Mammary epithelial cell (primary cell): ENCODE measurements at places on chromosomes 16 and 17.

DNA sequence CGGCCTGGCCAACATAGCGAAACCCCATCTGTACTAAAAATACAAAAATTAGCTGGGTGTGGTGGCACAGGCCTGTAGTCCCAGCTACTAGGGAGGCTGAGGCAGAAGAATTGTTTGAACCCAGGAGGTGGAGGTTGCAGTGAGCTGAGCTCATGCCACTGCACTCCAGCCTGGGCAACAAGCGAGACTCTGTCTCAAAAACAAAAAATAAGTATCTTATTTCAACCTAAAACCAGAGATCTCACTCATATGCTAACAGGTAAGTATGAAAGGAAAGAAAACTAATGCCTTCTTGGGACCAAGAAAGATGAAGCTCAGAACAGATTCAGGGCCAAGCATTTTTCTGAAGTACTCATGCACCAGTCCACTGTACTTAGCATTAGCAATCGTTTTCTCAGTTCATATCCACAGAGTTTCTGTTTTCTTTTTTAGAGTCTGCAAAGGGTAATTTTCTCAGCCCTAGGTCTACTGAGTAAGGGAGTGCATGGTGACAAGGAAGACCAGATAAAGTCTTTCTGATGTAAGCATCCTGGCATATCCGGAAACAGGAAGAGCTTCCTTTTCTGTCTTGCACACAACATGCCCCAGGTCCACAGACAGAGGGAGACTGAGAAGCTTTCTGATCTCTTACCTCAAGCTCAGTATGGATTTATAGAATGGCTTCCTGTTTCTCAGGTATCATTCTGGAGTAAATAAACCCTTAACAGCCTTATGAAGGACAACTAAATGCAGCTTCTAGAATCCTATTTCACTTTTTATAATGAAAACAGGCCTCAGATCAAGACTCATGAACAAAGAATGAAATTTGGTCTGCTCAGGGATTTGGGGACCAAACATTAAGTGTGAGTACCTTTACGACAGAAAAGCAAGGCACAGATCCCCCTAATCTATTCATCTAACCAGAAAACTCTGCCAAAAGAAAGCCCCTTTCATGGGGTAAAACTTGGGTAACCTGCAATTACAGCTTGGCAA, 38.7 kb upstream of the FOXJ1 start:
- no peak for DNase-seq

GRCh38 chr17:62753562-62753961, 54.6 kb downstream of the MARCHF10 start:
- DNase-seq = no peak

DNA sequence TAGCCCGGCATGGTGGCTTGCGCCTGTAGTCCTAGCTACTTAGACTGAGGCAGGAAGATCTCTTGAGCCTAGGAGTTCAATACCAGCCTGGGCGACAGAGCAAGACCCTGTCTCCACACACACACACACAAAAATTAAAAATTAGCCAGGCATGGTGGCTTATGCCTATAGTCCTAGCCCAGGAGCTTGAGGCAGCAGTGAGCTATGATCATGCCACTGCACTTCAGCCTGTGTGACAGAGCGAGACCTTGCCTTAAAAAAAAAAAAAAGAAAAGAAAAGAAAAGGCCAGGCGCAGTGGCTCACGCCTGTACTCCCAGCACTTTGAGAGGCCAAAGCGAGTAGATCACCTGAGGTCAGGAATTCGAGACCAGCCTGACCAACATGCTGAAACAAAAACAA, 23.9 kb downstream of the C17orf75 start:
- no peak for DNase-seq

DNA sequence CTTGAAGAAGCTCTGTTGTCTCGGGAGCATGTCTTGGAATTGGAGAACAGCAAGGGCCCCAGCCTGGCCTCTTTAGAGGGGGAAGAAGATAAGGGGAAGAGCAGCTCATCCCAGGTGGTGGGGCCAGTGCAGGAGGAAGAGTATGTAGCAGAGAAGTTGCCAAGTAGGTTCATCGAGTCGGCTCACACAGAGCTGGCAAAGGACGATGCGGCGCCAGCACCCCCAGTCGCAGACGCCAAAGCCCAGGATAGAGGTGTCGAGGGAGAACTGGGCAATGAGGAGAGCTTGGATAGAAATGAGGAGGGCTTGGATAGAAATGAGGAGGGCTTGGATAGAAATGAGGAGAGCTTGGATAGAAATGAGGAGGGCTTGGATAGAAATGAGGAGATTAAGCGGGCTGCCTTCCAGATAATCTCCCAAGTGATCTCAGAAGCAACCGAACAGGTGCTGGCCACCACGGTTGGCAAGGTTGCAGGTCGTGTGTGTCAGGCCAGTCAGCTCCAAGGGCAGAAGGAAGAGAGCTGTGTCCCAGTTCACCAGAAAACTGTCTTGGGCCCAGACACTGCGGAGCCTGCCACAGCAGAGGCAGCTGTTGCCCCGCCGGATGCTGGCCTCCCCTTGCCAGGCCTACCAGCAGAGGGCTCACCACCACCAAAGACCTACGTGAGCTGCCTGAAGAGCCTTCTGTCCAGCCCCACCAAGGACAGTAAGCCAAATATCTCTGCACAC, 21.2 kb downstream of the AKAP1 start:
- no peak for DNase-seq

- DNase-seq = no peak
Observed at GRCh38 chr16:30399435-30400186, 4.4 kb downstream of the ZNF48 start.

DNA sequence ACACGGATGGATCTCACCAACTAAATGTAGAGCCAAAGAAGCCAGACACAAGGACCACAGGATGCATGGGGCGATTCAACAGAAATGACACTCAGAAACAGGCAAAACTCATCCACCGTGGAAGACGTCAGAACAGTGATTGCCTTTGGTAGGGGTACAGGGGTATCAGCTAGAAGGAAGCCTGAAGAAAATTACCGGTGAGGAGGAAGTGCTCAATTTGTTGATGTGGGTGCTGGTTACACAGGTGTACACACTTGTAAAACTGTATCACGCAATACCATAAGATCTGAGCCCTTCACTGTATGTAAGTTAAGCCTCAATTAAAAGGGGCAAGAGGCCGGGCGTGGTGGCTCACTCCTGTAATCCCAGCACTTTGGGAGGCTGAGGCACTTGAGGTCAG, 226.1 kb downstream of the C16orf78 start:
- DNase-seq = no peak

DNA sequence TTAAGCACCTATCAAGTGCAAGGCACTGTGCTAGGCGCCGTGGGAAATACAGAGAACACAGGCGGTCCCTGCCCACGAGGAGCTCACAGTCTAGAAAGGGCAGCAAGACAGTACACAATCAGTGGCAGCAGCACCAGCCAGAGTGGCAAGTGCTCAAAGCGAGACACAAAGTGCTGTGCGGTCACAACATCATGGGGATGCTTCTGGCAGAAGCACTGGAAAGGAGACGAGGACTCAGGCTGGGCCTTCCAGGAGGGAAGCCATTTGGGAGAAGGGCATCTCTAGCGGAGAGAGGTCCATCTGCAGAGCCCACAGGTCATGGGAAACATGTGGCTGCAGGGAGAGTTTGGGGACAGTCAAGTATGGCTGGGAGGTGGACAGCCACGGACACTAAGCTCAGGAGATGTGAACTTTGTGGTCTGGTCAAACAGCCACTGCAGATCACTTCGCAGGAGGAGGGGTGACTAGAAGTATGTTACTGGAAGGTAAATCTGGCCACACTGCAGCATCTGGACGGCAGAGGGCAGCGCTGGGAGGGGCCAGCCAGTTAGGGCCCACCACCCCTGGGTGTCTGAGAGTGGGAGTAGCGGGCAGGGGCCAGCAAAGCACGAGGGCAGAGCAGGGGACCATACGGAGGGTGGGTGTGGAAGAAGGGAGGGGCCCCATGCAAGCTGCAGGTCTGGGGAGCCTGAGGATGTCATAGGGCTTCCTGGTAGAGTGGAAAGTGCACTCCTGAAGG, 71.1 kb downstream of the N4BP1 start:
- no peak for DNase-seq

- DNase-seq = peak; percentile 30
Observed at GRCh38 chr17:70636517-70637133, 467.3 kb downstream of the KCNJ2 start.

- peak; percentile 76 for DNase-seq
Observed at GRCh38 chr17:9645851-9646545, 681 bp downstream of the USP43 start.

- DNase-seq = no peak
Observed at GRCh38 chr17:49587366-49588073, 11.8 kb downstream of the NXPH3 start.

GRCh38 chr17:34840750-34841149, 120.5 kb downstream of the CCT6B start:
- DNase-seq = no peak

DNA sequence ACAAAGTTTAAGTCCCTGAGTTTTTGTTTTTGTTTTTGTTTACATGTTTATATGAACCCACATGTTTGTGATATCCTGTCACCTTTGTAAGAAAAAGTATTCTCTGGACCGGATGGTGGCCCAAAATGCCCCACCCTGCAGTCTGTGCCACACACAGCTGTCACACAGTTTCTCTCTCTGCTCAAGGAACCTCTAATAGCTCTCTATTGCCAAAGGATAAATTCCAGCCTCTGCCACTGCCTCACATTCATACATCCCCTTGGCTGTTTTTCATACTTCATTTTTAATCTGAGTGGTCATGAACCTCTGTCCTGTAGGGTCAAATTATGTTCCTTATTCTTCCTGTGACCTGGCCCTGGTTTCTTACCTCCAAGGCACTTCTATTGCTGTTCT, 520.3 kb upstream of the CDH5 start:
- DNase-seq = no peak

GRCh38 chr17:73324160-73324475, 12.3 kb upstream of the CDC42EP4 start:
- peak; percentile 78 for DNase-seq

- DNase-seq = no peak
Observed at GRCh38 chr17:47870056-47870455, 19.1 kb upstream of the SP6 start.

DNA sequence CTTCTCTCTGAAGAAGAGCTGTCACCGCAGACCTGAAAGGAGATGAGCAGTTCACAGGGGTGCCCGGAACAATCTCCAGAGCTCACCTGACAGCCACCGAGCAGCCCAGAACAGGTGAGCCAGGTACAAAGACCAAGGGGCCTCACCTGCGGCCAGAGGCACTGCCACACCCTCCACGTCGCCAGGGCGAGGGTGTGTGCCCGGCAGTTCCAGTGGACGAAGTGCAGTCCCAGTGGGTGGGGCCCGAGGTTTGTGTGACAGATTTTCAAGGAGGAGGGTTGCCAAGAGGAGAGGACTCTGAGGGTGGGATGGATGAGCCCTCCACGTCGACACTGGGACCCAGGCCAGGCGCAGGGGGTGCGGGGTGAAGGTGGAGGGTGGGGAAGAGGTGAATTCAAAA, 61.7 kb downstream of the SMPD3 start:
- no peak for DNase-seq

- no peak for DNase-seq
Observed at GRCh38 chr17:62615503-62615902, 12.0 kb upstream of the MRC2 start.

GRCh38 chr17:49995055-49995738, at the start of gene DLX3:
Gene DLX3, minus strand, starts transcription at chr17:49995224. Its CDS starts 226 bp downstream, at chr17:49994998.
- peak; percentile 73 for DNase-seq

GRCh38 chr17:66107731-66108130, 84.2 kb downstream of the CEP112 start:
- no peak for DNase-seq

DNA sequence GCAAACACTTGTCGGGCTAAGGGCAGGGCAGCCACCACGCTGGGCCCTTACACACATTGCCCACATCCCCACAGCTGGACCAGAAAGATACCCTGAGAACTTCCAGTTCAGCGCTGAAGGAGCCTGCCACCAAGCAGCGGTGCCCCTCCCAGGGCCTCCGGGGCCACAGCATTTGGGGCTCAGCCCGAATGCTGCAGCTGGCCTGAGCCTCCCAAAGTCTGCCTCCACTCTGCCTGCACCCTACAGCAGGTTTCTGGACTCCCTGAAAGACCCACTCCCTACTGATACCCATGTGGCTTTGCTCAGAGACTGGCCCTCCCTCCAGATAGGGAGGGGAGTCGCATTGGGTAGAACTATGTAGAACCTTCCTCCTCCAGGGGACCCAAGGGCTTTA, 1.5 kb downstream of the MCRIP1 start:
- no peak for DNase-seq

- DNase-seq = peak; percentile 97
Observed at GRCh38 chr16:75483222-75483621, 12.0 kb downstream of the CHST6 start.

DNA sequence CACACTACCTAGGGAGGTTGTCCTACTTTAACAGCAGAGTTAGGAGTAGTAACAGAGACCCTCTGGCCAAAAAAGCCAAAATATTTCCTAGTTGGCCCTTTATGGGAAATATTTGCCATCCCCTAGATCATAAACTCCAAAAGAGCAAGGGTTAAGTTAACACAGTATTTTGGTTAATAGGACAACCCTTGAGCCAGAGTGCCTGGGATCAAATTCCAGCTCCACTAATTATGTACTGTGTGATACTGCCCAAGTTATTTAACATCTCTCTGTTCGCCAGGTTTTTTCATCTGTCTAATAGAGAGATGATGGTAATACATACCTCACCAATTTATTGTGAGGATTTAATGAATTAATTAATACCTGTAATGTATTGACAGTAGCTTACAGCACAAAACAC, 767.4 kb downstream of the KCNJ2 start:
- no peak for DNase-seq

DNA sequence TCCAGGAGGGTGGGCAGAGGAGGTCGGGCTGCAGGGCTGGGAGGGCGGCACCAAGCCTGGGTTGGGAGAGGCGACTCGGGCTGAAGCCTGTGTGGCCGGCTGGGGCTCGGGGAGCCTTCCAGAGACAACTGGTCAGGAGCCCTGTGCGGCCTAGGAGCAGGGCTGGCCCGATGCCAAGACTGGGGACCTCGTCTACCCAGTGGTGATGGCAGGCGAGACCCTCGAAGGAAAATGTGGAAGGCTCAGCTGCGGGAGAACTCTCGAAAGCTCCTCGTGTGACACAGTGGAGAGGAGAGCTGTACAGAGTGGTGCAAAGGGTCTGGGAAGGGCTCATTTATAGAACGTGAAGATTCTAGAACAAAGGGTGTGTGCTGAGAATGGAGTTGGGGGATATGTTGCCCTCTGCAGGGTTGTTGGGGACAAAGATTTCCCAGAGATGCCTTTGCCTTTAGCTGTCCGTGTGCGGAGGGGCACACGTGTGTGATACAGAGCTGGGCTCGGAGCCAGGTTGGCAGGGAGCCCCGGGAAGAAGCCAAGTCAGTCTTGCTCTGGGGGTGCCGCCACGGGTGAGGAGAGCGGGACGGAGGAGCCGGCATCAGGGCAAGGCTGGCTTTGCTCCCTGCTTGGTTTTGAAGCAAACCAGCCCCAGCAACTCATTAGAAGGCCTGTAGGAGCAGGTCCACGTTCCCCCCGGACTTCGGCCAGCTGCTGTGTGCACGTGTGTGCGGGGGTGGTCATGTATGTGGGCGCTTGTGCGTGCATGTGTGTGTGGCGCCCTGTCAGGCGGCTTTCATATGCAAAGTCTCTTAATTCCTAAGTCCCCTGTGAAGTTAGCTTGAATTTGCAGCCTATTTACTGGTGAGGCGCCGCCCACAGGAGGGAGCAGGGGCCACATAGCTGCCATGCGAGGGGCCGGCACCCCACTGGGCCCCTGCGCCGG, 132.4 kb upstream of the CHMP6 start:
- DNase-seq = peak; percentile 85
